ENCODE measurements at places on chromosomes 7 and 10.
A peak's percentile ranks its signal among the peaks of the same experiment; 100 is the strongest.

GRCh38 chr7:50397320-50397970 lies 52.7 kb downstream of the FIGNL1 start:
- no peak for DNase-seq

GRCh38 chr10:114575417-114576131 lies 82.5 kb downstream of the ABLIM1 start:
- DNase-seq: no peak

DNA sequence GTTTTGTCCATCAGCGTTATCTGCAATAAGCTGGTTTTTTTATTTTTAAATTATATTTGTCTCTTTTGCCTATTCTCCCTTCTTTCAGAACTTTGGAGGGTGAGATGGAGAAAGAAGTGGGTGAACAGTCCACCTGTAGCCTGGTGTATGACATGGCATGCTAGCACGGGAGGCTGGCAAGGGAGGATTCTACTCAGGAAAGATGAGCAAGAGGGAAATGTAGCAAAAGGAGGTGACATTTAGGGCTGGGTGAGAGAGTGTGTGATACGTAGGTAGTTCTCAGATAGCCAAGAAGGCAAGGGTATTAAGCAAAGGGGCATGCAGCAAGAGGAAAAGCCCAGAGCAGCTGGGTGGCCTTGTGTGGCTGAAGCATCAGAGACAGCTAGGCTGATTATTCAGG lies 612.9 kb upstream of the IGFBP3 start:
- DNase-seq: no peak

GRCh38 chr7:105003275-105003674 lies 10.7 kb upstream of the KMT2E start:
- peak; percentile 25 for DNase-seq

DNA sequence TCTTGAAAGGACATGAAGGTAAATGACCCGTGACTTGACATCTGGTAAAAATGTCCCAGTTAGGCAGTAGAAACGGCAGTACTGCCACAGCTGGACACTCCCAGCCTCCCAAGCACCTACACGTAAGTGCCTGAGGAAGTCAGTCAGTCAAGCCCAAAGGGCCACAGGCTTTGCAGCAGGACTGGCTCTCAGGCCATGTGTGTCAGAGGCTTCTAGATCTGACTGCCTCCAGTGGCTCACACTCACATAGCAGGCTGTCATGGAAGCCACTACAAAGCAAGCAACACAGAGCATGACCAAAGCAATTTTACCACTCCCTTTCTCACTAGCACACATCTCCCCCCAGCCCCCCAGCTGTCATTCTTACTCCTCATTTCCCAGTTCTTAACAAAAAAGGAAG lies 17.8 kb upstream of the CCNJ start:
- DNase-seq: no peak

DNA sequence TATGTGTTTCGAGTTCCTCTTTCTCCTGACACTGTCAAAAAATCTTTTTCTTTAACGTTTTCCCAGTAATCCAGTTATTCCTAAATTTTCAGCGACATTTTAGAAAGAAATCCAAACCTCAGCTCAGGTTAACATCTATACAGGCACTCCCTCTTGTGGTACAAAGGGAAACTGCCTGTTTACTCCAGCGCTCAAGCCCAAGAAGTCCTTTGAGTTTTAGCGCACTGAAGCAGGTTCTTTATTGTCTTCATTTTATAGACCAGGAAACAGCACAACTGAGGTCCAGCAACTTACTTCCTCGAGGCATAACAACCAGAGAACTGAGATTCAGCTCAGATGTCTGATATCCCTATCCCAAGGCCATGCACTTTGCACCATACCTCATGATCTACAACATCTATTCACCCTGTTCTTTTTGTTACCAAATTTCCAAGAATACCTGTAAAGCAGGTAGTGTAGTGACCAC lies 287.2 kb upstream of the MKLN1 start:
- DNase-seq: peak; percentile 27

GRCh38 chr10:114396464-114396863 lies 7.8 kb downstream of the AFAP1L2 start:
- DNase-seq: no peak

- DNase-seq: no peak
Measured at GRCh38 chr10:32437334-32437733, 8.6 kb upstream of the CCDC7 start.

DNA sequence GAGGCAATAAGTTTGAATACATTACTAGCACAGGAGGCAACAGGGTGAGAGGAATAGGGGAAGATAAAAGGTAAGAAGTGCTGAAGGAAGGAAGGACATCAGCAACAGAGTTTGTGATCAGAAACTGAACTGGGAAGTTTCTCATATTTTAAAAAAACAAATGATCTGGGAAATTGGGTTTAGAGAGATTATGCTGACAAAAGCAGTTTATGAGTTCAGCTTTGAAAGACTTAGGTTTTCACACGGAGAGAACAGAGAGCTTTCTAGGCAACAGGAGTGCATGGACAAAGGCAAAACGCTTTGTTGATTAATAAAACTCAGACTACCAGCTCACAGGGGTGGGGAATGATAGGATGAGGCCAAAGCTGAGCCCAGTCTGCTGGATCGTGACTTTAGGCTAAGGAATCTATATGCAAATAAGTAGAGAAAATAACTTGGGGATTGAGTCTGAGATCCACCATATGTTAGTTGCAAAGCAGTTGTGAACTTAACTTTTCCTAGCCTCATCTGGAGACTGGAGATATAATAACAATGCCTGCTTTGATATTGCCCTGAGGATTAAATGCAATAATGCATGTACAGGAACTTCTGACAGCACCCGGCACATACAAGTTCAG lies 4.2 kb downstream of the OSBPL3 start:
- no peak for DNase-seq

- DNase-seq: no peak
Measured at GRCh38 chr10:21159669-21160068, 262.6 kb upstream of the NEBL start.

DNA sequence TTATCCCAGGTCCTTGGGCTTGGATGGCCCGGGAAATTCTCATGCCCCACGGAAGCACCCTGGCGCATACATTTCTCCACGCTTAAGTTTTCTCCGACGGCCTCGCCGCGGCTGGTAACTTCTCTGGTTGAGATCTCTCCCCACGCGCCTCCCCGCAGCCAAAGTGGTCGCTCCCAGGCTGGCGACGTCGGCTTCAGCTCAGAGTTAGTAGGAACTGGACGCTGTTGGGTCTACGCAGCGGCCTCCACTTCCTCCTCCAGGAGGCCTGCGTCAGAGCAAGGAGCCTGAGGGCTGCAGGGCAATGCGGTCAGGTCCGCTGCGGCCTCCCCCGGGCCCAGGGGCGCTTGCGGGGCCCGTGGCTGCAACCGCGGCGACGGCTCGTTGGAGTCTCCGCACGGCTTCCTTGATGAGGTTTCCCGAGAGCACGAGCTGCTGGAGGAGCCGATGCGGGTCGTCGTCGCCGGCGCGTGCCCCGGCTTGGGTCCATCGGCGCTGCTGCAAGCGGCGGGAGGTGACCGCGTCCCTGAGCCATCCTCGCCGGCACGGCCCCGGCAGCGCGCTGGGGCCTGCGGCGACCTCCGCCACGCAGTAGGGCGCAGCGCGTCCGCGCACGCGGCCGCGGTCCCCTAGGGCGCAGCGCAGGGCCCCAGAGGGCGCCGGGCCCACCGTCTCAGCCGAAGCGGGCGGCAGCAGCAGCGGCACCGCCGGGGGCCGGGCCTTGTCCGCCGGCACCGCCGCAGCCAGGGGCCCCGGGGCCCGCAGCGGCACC lies 744 bp downstream of the FRAT2 start:
- peak; percentile 36 for DNase-seq

GRCh38 chr10:71651928-71652327 lies 67.7 kb downstream of the C10orf105 start:
- no peak for DNase-seq

DNA sequence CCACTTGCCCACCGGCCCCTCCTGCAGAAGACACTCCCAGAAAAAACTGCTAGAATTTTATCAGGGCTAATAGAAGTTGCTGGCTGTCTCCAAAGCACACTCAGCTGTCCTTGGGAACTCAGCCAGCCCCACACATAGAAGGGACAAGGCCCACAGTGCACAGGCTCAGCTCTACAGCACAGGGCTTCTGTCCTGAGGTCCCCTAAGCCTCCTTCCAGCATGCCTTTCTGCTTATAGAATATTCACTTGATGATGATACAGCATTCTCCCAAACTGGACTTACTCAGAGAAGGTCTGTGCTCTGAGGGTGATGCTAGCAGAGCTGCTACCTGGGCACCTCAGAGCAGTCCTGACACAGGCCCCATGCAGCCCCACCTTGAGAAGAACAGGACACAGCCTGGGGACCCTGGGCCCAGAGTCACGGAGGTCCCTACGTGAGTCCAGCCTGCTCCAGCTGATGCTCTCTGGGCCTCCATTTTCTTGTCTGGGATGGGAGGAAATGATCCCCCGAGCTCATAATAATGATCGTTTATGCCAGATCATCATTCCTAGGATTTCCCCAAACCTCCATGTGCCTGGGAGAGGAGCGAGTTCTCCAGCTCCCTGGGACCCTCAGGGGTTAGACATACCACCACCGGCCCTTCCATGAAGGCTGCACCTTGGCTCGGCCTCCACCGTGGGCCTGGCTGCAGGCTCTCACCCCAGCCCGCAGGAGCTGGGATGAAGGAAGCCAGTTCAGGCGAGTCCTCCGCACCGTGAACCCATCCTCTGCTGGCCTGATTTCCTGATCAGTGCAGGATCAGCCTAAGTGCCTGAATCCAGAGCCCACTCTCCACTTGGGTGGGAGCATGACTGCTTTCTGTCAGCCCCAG lies 145.6 kb downstream of the ZNF248 start:
- no peak for DNase-seq

DNA sequence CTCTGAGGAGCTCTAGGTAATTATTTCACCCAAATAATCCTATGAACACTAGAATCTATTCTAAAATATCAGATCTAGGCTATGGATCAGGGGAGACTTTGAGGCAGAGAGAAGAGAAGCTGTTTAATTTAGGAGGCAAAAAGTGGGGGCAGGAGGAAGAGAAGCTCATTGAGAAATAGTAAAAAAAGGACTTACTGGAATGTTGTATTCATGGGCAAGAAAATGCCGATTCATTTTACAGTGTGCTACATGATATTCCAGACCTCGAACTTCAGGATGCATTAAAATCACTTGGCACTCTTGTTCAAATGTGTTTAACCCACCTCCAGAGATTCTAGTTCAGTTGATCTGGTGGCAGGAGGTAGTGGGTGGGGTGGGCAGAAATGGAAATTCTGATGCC lies 109.5 kb upstream of the ITGB1 start:
- no peak for DNase-seq

- peak; percentile 10 for DNase-seq
Measured at GRCh38 chr10:101063050-101063525, 1.3 kb downstream of the KAZALD1 start.

- no peak for DNase-seq
Measured at GRCh38 chr10:48439031-48439430, 132.6 kb downstream of the MAPK8 start.

DNA sequence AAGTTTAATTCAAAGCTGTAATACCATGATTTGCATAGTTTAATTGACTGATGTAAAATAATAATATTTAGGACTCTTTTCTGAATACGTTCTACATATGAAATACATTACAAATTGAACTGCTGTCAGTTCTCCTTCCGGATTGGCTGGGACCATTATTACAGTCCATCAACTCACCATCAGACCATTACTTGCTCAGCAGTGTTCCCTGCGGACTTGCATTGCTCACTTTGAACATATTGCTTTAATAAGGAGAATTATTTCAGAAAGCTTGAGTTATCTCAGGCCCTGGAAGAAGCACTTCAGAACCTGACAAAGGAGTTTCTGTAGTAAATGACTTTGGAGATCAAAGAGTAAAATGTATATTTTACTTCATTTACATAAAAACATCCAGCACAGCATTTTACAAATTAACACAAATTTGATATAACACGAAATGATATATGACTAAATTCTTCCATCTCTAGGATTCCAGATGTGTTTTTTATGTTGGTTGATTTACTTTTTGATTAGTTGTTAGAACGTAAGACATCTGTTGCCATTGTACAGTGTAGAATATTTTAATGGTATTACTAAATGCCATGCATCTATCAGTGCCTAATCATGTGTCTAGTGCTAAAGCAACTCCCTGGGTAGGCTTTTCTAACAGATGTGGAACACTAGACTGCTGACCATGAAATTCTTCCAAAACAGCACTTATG lies 418.5 kb upstream of the SEMA3A start:
- DNase-seq: no peak

GRCh38 chr7:136857573-136857972 lies 10.9 kb upstream of the CHRM2 start:
- DNase-seq: no peak

GRCh38 chr7:29309041-29309854 lies 114.7 kb downstream of the CHN2 start:
- no peak for DNase-seq

- DNase-seq: no peak
Measured at GRCh38 chr7:14720785-14721184, 181.8 kb downstream of the DGKB start.

GRCh38 chr10:113080061-113080924 lies 130.2 kb downstream of the TCF7L2 start:
- DNase-seq: no peak

- DNase-seq: no peak
Measured at GRCh38 chr10:23370106-23370505, 25.5 kb upstream of the C10orf67 start.

DNA sequence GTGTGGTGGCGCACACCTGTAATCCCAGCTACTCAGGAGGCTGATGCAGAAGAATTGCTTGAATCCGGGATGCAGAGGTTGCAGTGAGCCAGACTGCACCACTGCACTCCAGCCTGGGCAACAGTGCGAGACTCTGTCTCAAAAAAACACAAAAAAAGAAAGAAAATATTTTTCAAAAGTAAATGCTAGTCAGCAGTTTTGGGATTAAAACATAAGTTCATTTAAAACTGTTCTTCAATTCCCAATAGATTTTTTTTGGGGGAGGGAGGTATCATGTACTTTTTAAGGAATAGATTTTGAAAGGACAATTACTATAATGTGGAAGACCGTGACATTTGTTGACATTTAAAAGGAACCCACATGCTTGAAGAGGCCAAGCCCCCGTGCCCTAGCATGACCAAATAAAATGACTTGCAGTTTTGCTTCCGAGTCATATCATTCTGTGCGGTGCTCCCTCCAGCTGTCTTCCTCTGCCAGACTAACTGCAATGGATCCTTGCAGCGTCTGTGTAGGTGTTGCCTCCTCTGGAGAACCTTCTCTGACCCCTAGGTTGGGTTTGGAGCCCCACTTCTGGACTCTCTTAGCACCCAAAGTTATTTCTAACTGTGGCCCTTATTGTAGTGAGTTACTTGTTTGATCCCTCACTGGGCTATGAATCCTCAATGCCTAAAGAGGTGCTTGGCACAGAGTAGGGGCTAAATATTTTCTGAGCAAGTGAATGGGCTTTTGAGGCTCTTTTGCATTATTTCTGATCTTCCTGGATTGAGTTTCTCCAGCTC lies 17.4 kb upstream of the HPS1 start:
- DNase-seq: no peak

DNA sequence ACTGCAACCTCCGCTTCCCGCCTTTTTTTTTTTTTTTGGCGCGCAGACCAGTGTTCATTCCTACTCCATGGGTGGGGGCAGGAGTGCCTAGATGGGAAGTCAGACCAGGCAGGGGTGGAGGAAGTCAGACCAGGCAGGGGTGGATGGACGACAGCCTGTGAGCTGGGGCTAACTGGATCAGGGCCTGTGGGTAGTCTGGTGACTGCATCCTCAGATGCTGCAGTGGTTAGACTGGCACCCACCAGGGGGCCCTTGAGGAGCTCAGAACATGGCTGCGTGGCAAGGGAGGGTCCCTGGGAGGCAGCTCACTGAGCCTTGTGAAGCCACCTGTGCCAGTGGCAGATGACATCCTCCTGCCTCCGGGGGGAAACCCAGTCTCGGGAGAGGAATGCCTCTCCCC lies 35.1 kb downstream of the RCC1L start:
- no peak for DNase-seq

GRCh38 chr7:44277391-44277790 lies 48.0 kb downstream of the CAMK2B start:
- no peak for DNase-seq
